CD4-positive, alpha-beta T cell treated with Interleukin-15 for 4 hours (primary cell): ENCODE measurements at places on chromosomes 1 and 21.

DNA sequence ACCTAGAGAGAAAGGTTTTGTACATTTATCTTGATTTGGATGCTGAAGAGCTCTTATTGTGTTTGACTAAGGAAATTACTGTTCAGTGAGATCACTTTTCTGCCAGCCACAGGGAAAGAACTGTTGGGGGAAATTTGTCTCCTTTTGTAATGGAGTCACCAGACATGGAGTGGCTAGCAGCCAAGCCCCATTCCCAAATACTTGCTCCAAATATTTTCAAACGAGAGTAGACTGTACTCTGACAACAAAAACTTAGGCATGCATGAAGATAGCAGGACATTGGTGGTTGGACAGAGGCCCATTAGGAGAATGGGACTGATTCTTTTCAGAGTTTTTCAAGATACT is 21.1 kb downstream of the IPO9 start:
- DNase-seq = no peak

GRCh38 chr1:92872719-92873118 is 40.9 kb downstream of the RPL5 start:
- DNase-seq = no peak

- DNase-seq = no peak
Measured at GRCh38 chr1:163006051-163006834, 62.9 kb upstream of the RGS4 start.

DNA sequence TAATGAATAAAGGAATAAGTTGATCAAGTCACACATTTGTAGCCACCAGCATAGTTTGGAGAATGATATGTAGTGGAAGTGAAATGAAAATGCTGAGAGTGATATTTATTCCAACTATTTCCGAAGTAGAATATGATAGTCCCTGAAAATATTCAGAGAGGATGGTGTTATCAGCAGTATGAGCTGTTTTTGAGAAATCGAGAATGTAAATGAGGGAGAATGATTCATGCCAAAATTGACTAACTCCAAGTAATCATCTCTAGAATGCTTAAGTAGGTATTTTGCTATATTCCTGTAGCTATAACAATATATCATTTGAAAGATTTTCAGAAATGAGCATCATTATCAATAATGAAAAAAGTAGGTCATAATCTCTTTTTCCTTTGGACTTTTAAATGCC is 178.9 kb downstream of the PDE4B start:
- DNase-seq = no peak

DNA sequence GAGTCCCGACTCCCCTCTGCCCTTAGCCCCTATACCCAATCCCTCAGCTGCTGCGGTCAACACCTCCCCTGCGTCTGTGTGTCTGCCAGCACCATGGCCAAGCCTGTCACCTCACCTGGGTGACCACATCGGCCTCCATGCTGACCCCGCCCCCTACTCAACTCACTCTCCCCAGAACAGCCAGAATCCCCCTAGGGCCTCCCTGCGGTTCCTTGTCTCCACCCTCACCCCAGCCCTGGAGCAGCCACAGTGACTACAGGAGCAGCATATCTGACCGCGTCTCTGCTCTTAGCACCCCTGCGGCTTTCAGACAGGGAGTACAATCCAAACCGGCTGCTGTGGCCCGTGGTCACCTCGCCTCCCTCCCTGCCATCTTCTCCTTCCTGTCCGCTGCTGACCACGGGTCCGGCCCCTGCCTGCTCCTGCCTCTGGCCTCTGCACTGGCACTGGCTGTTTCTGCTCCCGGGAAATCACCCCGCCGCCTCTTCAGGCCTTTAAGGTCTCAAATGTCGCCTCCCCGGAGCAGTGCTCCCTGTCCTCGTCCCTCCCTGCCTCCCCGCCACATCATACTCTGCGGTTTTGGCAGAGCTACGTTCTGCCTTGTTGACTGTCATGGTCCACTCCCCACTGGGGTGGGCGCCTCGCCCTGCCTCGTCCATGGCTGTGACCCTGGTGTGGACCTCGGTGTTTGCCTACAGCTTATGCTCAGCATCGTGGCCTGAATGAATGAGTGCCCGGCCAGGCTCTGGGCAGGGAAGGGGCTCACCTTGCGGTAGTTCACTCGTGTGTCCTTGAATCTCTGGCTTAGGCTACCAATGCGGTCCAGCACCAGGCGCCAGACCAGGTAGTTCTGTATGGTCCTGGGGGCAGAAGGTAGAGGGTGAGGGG is 11.1 kb downstream of the PRXL2B start:
- DNase-seq = no peak

- DNase-seq = no peak
Measured at GRCh38 chr1:28249866-28250295, 9.4 kb upstream of the SESN2 start.

- DNase-seq = peak; percentile 11
Measured at GRCh38 chr21:14259747-14260146, 43.8 kb downstream of the RBM11 start.

DNA sequence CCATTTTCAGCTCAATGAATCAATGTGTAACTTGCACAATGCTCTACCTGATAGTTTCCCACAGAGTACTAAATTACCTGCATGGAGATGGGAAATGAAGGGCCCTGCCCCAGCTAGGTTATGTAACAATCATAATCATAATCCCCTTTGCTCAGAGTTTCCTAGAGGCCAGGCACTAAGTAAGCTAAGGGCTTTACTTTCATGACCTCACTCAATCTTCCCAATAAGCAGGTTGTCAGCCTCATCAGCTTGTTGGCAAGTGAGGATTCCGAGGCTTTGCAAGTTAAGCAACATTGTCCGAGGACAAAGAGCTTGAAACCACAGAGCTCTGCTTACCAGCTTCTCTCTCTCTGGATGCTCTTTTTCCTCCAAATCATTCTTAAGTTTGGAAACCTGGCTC is 64.1 kb upstream of the NTPCR start:
- DNase-seq = no peak

DNA sequence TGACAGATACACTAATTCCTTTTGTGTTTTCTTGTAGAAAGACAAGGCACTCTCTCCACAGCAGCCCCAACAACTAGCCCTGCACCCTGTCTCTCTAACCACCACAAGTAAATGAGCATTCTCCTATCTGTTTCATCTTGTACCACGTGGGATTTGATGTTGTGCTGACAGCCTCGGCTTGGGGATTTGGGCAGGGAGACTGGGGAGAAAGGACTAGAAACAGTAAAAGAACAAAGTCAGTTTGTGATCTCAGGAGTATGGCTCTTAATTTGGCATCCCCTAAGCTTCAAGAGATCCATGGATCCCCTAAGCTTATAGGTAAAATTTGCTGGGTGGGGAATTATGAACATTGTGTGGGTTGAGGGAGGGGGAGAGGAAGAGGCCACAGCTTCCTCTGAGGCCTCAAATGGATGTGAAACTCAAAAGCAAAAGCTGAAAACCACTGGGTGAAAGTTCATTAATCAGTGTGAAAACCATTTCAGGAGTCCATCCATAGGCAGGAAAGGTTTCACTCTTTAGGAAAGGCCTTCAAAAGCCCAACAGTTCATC is 3.1 kb downstream of the C1orf162 start:
- DNase-seq = peak; percentile 49

DNA sequence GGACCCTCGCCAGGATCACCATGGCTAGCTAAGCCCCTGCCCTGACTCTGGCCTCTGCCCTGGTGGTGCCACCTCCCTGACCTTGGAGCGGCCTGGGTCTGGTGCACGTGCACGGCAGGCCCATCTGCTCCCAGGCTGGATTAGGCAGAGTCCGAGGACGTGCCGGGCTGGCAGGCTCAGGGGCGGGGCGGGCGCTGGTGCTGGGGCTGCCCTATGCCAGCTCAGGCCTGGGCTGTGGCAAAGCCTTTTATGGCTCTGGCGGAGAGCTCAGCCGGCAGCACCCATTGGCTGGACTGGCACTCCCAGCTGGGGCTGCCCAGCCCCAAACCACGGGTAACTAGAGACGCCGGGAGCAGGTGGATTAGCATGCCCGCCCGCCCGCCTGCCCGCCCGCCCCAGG is 17.1 kb upstream of the EDN2 start:
- no peak for DNase-seq

DNA sequence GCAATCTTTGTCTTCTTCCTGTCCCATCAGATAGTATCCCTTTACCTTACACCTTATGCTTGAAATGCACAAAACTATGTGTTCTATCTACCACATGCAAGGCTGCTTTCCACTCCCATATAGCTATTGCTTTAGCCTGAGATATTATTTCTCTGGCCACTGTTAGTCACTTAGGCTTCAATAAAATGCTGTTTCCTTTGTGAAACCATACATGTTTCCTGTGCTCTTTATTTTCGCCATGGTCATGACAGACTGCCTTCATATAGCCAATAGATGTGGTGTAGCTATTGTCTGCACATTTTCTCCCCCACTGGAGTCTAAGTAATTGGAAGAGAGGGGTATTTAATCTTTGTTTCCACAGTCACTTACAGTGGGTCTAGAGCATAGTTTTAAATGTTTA is 108.4 kb downstream of the GREM2 start:
- DNase-seq = no peak

GRCh38 chr1:41371630-41372599 is 10.7 kb downstream of the FOXO6 start:
- no peak for DNase-seq

DNA sequence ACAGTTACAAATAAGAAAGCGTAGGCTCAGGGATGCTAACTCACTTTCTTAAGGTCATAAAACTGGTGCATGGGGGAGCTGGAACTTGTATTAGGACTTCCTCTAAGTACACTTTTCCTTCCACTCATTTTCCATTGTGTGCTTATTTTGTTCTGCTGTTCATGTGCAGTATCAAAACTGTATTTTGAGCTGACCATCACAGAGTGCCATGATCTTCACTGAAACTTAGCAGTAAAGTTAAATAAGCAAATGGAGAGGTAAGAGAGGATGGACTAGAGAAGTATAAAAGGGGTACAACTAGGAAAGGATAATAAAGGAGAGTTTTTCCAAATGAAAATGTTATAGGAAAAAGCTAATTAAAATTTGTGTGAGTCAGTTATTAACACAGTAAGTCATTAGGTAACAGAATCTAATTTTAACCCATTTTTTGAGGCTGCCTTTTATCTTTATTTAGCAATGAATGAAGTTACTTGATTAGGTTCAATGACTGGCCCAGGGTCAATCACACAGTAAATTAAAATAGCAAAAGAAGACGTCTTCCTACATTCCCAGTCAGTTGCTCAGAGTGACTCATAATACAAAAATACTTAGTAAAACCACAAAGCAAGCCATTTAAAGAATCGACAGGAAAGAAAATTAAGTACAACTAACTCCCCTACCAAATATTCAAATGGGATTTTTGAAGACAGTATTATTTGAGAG is 165.8 kb upstream of the C1orf105 start:
- no peak for DNase-seq

DNA sequence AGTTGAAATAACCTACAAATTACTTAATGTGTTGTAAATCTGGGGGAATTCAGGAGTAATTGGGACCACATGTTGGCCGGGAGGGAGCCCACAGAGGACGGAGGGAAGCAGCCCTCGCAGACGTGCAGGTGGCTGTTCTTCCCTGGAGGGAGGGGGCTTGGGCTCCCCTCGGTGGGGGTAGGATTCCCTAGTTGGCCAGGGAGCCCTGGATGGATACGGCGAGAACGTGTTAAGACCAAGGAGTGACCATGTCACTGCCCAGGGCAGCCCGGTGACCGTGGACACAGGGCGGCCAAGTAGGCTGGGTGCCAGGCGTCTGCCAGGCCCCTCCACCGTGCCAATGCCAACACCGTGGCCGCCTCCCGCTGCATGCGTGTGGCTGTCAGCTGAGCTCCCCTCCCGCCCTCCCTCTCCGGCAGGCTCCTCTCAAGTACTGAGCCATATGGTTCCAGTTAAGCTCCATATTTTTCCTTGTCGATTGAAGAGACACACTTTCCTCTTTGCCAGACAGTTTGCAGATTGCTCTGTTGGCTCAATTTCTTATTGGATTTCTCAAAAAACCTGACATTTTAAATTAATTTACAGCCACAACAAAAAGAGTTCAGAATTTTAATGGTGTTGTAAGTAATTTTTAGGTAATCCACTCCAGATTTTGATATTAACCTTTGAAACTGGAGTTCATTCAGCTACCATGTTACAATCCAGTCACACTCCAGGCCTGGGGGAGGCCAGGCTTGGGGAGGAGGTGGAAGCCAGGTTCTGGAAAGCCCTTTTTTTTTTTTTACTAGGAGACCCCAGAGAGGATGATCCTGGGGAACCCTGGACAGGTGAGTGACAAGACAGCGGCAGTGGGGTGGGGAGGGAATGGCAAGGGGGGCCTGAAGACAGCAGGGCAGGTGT is 71.2 kb downstream of the CASZ1 start:
- DNase-seq = no peak

GRCh38 chr1:62304515-62304914 is 14.7 kb downstream of the KANK4 start:
- DNase-seq = no peak

- DNase-seq = no peak
Measured at GRCh38 chr1:13964768-13965167, 264.8 kb downstream of the PRDM2 start.

DNA sequence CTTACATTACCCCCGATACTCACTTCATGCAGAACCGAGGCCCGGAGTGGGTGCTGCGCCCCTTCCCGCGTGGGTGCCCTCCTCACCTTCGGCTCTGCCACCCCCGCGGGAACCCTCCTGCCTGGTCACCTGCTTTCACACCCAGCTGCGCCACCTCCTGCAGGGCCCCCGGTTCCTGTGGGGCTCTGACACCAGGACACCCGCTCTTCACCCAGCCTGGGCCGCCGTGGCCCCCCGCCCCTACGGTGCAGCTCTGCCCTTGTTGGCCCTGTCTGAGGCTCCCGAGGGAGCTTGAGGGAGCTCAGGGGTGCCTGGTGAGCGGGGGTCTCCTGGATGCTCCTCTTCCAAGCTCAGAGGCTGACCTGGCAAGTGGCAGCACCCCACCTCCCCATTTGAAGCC is 19.0 kb downstream of the RRP1 start:
- no peak for DNase-seq

- DNase-seq = no peak
Measured at GRCh38 chr1:62912028-62912638, 128.2 kb downstream of the ATG4C start.

GRCh38 chr1:158155673-158156072 is 25.0 kb upstream of the CD1D start:
- no peak for DNase-seq

DNA sequence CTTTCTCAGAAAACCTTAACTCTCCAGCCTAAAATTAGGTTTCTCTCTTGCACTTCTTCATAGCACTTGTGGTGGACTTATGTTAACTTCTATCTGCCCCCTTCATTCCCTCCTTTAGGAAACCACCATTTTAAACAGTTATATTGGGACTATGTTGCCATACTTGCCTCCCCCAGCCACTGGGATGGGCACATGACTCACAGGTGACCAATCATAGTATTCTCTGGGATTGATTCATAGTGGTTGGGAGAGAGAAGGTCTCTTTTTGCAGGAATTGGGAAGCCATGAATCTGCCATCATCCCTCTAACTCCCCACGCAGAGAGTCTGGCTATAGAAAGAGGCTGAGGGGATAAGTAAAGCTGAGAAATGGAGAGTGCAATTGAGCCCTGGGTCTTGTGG is 50.4 kb upstream of the NRDC start:
- no peak for DNase-seq

- DNase-seq = no peak
Measured at GRCh38 chr1:214107322-214108096, 119.7 kb downstream of the PROX1 start.
